ENCODE measurements at places on chromosomes 7 and 10. TPM values are rescaled to one million over a fixed set of nuclear protein-coding genes. Genes with fewer than 3 reads are reported as not detected.

Gene FAM241B
- 17.3 TPM for polyA plus RNA-seq

Gene COL28A1
- polyA plus RNA-seq = not detected

Gene KCP
- not detected for polyA plus RNA-seq

Gene SPDYE2
- polyA plus RNA-seq = 0.66 TPM

Gene PON1
- not detected for polyA plus RNA-seq

Gene NSUN6
- 14.4 TPM for polyA plus RNA-seq

Gene ABCB1
- 0.15 TPM for polyA plus RNA-seq

- peak overlapping the region; percentile 99 for H3K27ac ChIP-seq
- peak; percentile 61 for DNase-seq
- H3K4me1 ChIP-seq = peaks cover 51% of the 10 kb centered on the region
- no peaks in the 10 kb centered on the region for H3K27me3 ChIP-seq
Observed at GRCh38 chr7:39951226-39952194, 1.5 kb downstream of the CDK13 start.

DNA sequence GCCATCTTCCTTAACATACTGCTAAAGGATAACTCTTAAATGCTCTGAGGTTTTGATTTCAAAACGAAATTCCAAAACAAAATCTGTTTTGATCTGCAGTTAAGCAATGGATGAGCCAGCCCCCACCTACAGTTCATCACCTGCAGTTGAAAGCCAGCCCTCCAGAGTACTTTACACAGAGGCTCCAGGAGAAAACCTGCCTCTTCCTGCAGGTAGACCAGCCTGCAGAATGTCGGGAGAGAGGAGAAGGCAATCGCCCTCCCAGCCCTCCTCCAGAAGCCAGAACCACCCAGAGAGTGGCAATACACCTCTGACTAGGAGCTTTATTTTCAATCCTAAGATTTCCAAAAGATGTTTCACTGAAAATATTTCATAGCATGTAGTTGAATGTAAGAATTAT is 798.1 kb downstream of the GATA3 start:
- H3K4me1 ChIP-seq = no peaks in the 10 kb centered on the region
- H3K36me3 ChIP-seq = no peaks in the 10 kb centered on the region
- H3K4me3 ChIP-seq = no peak overlapping the region
- DNase-seq = no peak
- peaks cover 4% of the 10 kb centered on the region for H3K27me3 ChIP-seq

GRCh38 chr10:124992462-124993344 is 50.8 kb downstream of the ZRANB1 start:
- DNase-seq = no peak
- no peak overlapping the region for H3K27ac ChIP-seq
- no peaks in the 10 kb centered on the region for H3K4me1 ChIP-seq
- H3K4me3 ChIP-seq = no peak overlapping the region
- peaks cover 3% of the 10 kb centered on the region for H3K36me3 ChIP-seq

DNA sequence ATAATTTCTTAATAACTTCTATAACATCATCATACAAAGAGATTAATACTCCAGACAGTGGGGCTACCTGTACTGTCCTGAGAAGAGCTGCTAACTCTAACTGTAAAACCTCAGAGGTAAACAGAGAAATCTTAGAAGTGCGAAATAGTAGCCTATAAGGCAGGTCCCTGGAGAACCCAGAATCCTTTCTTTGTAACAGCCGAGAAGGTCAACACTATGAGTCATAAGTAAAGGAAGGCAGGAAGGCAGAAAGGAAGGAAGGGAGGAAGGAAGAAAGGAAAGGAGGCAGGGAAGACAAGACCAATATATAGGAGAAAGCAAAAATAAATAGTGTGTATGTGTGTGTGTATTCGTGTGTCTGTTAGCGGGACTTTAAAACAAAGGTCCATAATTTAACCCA is 540.6 kb downstream of the ZWINT start:
- no peaks in the 10 kb centered on the region for H3K27me3 ChIP-seq
- no peak overlapping the region for H3K4me3 ChIP-seq
- no peak overlapping the region for H3K27ac ChIP-seq
- H3K36me3 ChIP-seq = no peaks in the 10 kb centered on the region
- H3K4me1 ChIP-seq = no peaks in the 10 kb centered on the region

DNA sequence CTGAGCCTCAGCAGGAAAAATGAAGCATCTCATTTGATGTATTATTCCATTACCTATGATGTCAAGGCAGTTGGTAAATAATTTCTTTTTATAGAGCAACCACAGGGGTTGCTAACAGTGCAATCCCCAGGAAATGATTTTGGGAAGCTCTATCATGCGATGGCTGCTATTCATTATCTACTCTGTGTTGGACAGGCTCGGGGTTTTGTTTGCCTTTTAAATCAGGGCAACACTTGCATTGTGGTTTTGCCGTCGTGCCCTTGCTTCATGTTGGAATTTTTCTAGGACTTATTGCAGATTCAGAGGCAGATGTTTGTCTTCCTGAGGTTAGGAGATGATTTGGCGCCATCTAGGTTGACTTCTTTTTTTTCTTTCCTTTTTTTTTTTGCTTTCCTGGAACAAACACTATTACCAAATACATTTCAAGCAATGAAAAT is 128.4 kb downstream of the BICC1 start:
- no peak for DNase-seq
- no peak overlapping the region for H3K4me3 ChIP-seq
- no peaks in the 10 kb centered on the region for H3K36me3 ChIP-seq
- H3K27me3 ChIP-seq = no peaks in the 10 kb centered on the region
- H3K4me1 ChIP-seq = no peaks in the 10 kb centered on the region
- no peak overlapping the region for H3K27ac ChIP-seq

DNA sequence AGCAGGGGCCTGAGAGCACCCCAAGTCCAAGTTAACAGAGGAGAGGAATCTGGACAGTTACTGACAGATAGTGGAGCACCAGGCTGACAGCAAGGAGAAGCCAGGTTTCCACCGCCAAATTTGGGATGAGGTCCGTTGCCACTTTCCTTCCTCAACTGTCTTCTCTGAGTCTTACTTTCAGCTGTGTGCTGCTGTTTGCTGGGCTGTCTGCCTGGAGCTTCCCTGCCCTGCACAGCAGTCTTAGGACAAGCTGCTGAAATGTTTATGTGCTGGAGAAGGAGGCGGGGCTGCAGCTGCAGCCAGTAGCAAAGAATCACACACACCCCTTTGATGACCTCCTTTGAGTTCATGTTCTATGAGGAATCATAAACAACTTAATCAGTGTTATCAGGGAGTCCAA is 17.4 kb upstream of the CYP3A7 start:
- no peak for DNase-seq
- H3K27ac ChIP-seq = no peak overlapping the region
- no peaks in the 10 kb centered on the region for H3K27me3 ChIP-seq
- H3K4me3 ChIP-seq = no peak overlapping the region

DNA sequence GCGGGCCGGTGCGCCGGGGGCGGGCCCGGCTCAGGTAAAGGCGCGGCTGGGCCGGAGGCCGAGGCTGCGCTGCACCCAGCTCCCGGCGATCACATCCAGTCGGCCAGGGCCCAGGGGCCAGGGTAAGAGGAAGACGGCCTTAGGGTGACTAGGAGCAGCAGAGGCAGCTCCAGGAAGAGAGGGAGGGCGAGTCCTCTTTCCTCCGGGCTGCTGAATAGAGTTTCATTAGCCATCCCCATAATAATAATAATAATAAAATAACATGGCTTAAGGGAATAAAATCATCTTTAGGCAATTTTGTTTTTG is 44.8 kb upstream of the CDK1 start:
- peaks cover 43% of the 10 kb centered on the region for H3K27me3 ChIP-seq
- H3K27ac ChIP-seq = no peak overlapping the region
- H3K4me3 ChIP-seq = no peak overlapping the region
- DNase-seq = no peak

- peaks cover 18% of the 10 kb centered on the region for H3K36me3 ChIP-seq
- no peak overlapping the region for H3K27ac ChIP-seq
- peaks cover 27% of the 10 kb centered on the region for H3K4me1 ChIP-seq
- no peaks in the 10 kb centered on the region for H3K27me3 ChIP-seq
- no peak for DNase-seq
Observed at GRCh38 chr10:109912335-109913281, 10.7 kb downstream of the XPNPEP1 start.

DNA sequence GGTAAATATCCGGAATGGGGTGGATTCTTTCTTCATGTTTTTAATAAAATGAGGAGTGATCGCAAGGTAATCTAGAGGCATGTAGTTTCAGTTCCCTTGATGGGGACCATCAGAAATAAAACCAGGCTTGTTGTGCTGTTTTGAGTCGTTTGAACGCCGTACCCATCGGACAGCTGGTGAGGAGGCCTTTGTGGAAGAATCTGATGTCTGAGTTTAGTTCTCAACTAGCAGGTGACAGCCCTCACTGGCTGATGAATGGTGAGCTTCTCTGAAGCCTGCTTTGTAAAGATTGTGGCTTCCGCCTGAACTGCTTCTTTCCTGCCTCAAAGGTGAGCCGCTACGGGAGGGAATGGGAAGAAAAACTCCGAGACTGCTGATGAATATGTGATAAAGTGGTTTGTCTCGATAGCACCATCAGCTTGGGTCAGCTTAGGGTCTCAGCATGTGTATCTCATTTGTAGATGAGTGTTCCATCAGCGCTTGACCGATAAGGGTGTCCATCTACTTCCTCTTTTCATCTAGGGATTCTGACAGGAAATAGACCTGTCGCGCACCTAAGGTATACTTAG is 977 bp downstream of the TMEM248 start:
- H3K4me3 ChIP-seq = peak overlapping the region; percentile 97
- peaks cover 27% of the 10 kb centered on the region for H3K4me1 ChIP-seq
- DNase-seq = peak; percentile 39
- no peaks in the 10 kb centered on the region for H3K27me3 ChIP-seq
- peaks cover 6% of the 10 kb centered on the region for H3K36me3 ChIP-seq

DNA sequence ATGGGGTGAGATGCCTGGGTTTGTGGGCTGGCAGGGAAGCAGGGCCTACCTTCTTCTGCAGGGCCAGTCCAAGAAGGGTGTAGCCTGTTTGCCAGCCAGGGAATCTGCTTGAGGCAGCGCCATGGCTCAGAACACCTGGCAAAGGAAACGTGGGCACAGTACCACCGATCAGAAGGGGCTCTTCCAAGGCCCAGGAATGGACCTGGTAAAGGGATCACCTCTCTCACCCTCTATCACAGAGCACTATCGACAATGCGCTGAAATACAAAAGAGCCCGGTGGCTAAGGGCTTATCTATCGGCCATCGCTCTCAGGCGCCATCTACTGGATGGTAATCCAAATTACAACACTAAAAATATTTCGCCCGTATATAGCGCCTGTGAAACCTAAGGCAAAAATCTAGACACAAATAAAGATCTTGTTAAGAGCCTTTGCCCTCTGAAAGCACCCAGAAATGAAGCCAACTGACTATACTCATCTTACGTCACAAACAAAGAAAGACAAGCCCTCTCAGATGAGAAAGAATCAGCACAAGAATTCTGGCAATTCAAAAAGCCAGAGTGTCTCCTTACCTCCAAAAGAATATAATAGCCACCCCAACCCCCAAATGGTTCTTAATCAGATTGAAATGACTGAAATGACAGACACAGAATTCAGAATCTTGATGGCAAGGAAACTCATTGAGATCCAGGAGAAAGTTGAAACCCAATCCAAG is 217.8 kb upstream of the HPS1 start:
- DNase-seq = no peak
- no peaks in the 10 kb centered on the region for H3K4me1 ChIP-seq
- H3K27me3 ChIP-seq = peaks cover 16% of the 10 kb centered on the region
- no peaks in the 10 kb centered on the region for H3K36me3 ChIP-seq
- H3K27ac ChIP-seq = no peak overlapping the region

GRCh38 chr10:11225935-11226334 is 208.3 kb downstream of the CELF2 start:
- peaks cover 75% of the 10 kb centered on the region for H3K36me3 ChIP-seq
- peak; percentile 48 for DNase-seq
- peaks cover 66% of the 10 kb centered on the region for H3K4me1 ChIP-seq

- no peak overlapping the region for H3K27ac ChIP-seq
- no peaks in the 10 kb centered on the region for H3K27me3 ChIP-seq
- no peaks in the 10 kb centered on the region for H3K36me3 ChIP-seq
- H3K4me3 ChIP-seq = no peak overlapping the region
- DNase-seq = no peak
Observed at GRCh38 chr7:150381096-150381495, 2.0 kb downstream of the ZNF775 start.

GRCh38 chr7:106367018-106367420 is 82.2 kb upstream of the NAMPT start:
- H3K36me3 ChIP-seq = no peaks in the 10 kb centered on the region
- no peak overlapping the region for H3K27ac ChIP-seq
- no peak for DNase-seq

- no peaks in the 10 kb centered on the region for H3K36me3 ChIP-seq
- H3K27me3 ChIP-seq = peaks cover 2% of the 10 kb centered on the region
- DNase-seq = no peak
Observed at GRCh38 chr7:99990460-99990852, 14.6 kb upstream of the AZGP1 start.
